Heart right ventricle (tissue), 16 donors: ENCODE measurements at places on chromosomes 7 and 10. TPM values are rescaled to one million over a fixed set of nuclear protein-coding genes. Genes with fewer than 3 reads are reported as not detected.

GRCh38 chr7:40870108-40870507 is 735.3 kb downstream of the SUGCT start:
- H3K36me3 ChIP-seq: no peaks in the 10 kb centered on the region

DNA sequence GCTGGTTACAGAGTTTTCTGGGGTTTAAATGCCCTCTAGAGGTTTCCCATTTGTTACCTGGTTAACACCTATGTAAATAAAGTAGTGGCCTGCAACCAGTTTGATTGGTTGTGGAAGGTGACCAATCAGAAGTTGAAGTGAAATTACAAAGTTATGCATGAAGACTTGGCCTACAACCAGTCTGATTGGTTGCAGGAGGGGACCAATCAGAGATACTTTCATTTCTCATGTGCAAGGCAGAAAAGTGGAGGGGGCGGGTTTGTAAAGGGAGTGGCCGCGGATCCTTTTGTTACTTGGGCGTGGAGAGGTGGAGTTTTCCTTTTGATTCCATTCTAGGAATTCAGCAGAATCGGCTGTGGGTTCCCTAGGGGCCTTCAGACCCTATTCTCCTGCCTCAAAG is 80.8 kb downstream of the SEC23IP start:
- no peaks in the 10 kb centered on the region for H3K36me3 ChIP-seq
- no peak for DNase-seq
- no peak overlapping the region for H3K27ac ChIP-seq
- H3K27me3 ChIP-seq: peaks cover 3% of the 10 kb centered on the region

- H3K27ac ChIP-seq: no peak overlapping the region
- H3K4me1 ChIP-seq: no peaks in the 10 kb centered on the region
- H3K27me3 ChIP-seq: no peaks in the 10 kb centered on the region
- DNase-seq: peak; percentile 24
- H3K36me3 ChIP-seq: no peaks in the 10 kb centered on the region
- H3K4me3 ChIP-seq: no peak overlapping the region
Observed at GRCh38 chr10:90592638-90593302, 265.1 kb downstream of the HTR7 start.

- no peaks in the 10 kb centered on the region for H3K4me1 ChIP-seq
- no peak overlapping the region for H3K4me3 ChIP-seq
- no peaks in the 10 kb centered on the region for H3K27me3 ChIP-seq
- DNase-seq: no peak
- no peak overlapping the region for H3K27ac ChIP-seq
Observed at GRCh38 chr10:104089621-104090020, 3.9 kb upstream of the COL17A1 start.

- no peak overlapping the region for H3K4me3 ChIP-seq
- no peak overlapping the region for H3K27ac ChIP-seq
- H3K36me3 ChIP-seq: no peaks in the 10 kb centered on the region
- DNase-seq: no peak
- no peaks in the 10 kb centered on the region for H3K27me3 ChIP-seq
Observed at GRCh38 chr10:80477813-80478212, 23.7 kb downstream of the TSPAN14 start.

SAMD9L gene
- 6.4 TPM for polyA plus RNA-seq

AKAP9 gene
- polyA plus RNA-seq: 5.9 TPM

CALCR gene
- not detected for polyA plus RNA-seq
